ENCODE measurements at places on chromosomes 7 and 10.

GRCh38 chr7:157566631-157567006, 229.8 kb downstream of the DNAJB6 start:
- DNase-seq = no peak

DNA sequence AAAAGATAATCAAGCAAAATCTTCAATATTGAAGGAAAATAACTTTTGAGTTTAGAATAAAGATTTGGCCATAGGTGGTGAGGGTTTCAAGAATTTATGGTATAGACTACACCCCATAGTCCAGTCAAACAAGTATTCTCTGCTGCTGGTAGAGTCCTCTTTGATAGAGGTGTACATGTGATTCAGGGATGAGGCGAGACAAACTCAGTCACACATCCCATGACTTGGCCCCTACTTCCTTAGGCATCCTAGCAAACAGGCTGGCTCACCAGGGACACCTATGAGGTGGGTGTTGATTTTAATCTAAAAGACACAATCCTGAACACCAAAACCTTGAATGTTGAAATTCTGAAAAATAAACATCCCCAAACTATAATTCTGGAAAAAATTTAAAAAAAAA, 78.1 kb upstream of the SLC25A13 start:
- no peak for DNase-seq

DNA sequence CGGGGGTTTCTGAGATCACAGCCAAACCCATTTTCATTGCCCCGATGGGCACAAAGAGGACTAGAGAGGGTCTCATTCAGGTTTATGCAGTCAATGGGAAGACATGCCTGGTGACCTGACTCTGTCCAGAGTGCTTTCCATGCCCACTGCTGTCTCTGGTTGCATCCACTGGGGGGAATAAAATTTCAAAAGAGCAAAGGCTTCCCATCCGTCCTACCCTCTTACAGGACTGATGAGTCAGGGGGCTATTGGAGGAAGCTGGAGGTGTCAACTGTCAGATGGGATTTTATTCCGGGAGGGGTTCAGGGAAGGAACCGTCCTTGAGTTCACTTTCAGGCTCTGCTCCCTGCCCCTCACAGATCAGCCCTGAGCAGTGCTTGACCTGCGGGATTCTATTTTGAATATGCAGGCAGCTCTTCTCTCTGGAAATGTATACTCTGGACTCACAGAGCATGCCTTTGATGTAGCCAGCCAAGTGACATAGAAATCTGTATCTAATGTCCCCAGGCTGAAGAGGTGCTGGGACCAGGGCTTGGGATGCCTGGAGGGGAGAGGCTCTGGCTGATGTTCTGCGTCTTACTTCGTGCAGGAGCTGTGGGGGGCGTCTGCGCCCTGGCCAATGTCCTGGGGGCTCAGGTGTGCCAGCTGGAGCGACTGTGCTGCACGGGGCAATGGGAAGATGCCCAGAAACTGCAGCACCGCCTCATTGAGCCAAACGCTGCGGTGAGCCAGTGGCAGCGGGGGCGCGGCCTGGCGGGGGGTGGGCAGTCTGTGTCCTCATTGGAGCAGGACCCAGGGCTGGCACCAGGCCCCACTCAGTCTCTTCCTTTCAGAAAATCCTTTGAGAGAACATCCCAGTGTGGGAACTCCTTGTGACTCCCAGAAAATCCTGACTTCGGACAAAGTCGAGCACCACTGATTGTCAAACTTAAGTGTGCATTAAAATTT, 12.0 kb downstream of the C10orf62 start:
- DNase-seq = no peak

- DNase-seq = no peak
Observed at GRCh38 chr7:132076301-132077035, 499.8 kb downstream of the PLXNA4 start.

GRCh38 chr7:39133088-39133487, 155.4 kb downstream of the POU6F2 start:
- no peak for DNase-seq

- no peak for DNase-seq
Observed at GRCh38 chr7:106767498-106768323, 97.4 kb upstream of the PIK3CG start.

DNA sequence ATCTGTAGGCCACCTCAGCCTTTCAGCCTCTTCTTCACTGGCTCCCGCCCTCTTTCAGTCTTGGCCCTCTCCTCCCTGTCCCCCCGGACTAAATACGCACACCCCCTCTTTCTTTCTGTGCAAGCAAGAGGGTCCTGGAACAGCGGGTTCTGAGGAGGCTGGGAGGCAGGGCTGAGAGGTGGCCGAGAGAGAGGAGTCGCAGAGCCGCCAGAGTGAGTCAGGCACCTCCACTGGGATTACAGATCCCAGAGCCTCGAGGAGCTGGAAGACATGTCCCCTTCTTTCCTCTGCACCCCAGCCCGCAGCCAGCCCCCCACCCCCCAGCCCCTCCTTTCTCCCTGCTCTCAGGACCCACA, 182 bp downstream of the CCDC136 start:
- no peak for DNase-seq

DNA sequence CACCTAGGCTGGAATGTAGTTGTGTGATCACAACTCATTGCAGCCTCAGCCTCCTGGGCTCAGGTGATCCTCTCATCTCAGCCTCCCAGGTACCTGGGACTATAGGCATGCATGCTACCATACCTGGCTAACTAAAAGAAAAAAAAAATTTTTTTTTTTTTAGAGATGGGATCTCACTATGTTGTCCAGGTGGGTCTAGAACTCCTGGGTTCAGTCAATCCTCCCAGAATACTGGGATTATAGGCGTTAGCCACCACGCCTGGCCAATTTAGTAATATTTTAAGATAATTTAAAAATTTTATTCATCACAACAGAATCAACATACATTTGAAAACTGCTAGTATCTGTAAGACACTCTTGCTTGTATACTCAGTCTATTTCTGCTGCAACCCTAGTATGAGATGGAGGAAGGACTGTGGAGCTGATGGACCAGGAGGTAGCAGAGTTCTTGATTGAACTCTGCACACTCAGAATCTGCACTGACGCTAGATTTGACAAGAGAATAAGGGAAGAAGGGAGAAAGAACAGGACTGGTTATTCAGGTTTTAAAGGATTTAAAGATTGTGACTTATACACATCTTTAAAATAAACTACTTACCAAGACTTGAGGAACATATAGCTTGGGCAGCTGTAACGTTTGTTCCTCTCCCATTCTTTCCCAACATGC, 57.6 kb downstream of the VCL start:
- no peak for DNase-seq

- no peak for DNase-seq
Observed at GRCh38 chr10:131692176-131692575, 208.6 kb upstream of the PPP2R2D start.

Measured in uterus (tissue), 4 donors.